Subcutaneous preadipocyte (primary cell): ENCODE measurements at places on chromosomes 11 and 22. TPM values are rescaled to one million over a fixed set of nuclear protein-coding genes. Genes with fewer than 3 reads are reported as not detected.

TRPM5 gene
- total RNA-seq, result not detected in 2 replicates

RTN4RL2 gene
- 0.39 and 1.5 TPM in 2 replicates for total RNA-seq

STK33 gene
- under 0.01 and 0.20 TPM in 2 replicates for total RNA-seq

MIOX gene
- 0.20 TPM in 1 of 2 replicates, not detected in the other for total RNA-seq

POU2AF3 gene
- not detected in 2 replicates for total RNA-seq

KRTAP5-9 gene
- not detected in 2 replicates for total RNA-seq

P4HA3 gene
- 0.73 and 0.98 TPM in 2 replicates for total RNA-seq
